H9 (cell line): ENCODE measurements at places on chromosomes 16 and 17. TPM values are rescaled to one million over a fixed set of nuclear protein-coding genes. Genes with fewer than 3 reads are reported as not detected.

The SEPTIN12 gene
- total RNA-seq = 0.48 TPM in 1 of 2 replicates, not detected in the other

The ADAM11 gene
- total RNA-seq = 2.7 and 4.6 TPM in 2 replicates

The NOG gene
- total RNA-seq = not detected in 2 replicates

The OR1A1 gene
- total RNA-seq = not detected in 2 replicates

The CLDN6 gene
- total RNA-seq = 743 and 757 TPM in 2 replicates

The TPPP3 gene
- total RNA-seq = 0.48 and 0.79 TPM in 2 replicates

The CTRB2 gene
- not detected in 2 replicates for total RNA-seq

The IRX5 gene
- 0.26 and 0.59 TPM in 2 replicates for total RNA-seq

The AHSP gene
- 1.6 TPM in 1 of 2 replicates, not detected in the other for total RNA-seq

The RCVRN gene
- total RNA-seq = not detected in 2 replicates

The HID1 gene
- total RNA-seq = 12.7 and 13.9 TPM in 2 replicates

The GPR179 gene
- total RNA-seq = not detected in 2 replicates

The SPIRE2 gene
- total RNA-seq = 6.7 and 6.9 TPM in 2 replicates

The IRX6 gene
- not detected in 2 replicates for total RNA-seq

The AXIN2 gene
- total RNA-seq = 35.0 and 35.6 TPM in 2 replicates

The SCGB1C2 gene
- total RNA-seq = not detected in 2 replicates

The PRSS27 gene
- total RNA-seq = 3.6 and 5.0 TPM in 2 replicates

The RTN4RL1 gene
- 0.18 and 0.22 TPM in 2 replicates for total RNA-seq

The SLC5A2 gene
- total RNA-seq = 0.52 and 1.3 TPM in 2 replicates

The SULT1A3 gene
- 21.5 and 21.8 TPM in 2 replicates for total RNA-seq

The SKAP1 gene
- total RNA-seq = not detected in 2 replicates

The GRB7 gene
- 50.6 and 55.0 TPM in 2 replicates for total RNA-seq

The MEFV gene
- not detected in 2 replicates for total RNA-seq
